Activated naive CD8-positive, alpha-beta T cell treated with anti-CD3 and anti-CD28 coated beads, Interleukin-2, amount 50 U/mL, for 16 hours (primary cell): ENCODE measurements at places on chromosomes 7 and 10.

DNA sequence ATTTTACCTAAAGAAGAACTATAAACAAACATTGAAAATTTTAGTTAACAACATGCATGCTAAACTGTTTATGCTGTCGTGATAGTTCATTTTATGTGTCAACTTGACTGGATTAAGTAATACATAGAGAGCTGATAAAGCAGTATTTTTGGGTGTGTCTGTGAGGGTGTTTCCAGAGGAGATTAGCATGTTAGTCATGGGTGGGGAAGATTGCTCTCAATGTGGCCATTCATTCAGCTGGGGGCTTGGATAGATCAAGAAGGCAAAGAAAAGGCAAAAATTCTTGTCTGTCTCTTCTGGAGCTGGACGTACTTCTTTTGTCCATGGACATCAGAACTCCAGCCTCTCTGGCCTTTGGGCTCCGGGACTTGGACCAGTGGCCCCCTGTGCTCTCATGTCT, 172.9 kb upstream of the SEMA3E start:
- DNase-seq, result no peak

DNA sequence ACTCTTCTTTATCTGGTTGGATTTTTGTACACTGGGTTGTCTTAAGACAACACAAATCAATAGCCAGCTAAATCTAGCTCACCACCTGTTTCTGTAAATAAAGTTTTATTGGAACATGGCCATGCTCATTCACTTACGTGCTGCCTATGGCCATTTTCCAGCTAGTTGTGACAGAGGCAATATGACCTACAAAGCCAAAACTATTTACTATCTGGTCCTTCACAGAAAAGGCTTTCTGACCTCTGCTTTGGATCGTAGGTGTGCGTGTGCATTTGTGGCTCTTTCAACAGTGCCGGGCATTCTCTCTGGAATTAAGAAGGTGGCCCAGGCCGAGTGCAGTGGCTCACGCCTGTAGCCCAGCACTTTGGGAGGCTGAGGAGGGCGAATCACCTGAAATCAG, 45.5 kb downstream of the NRAP start:
- no peak for DNase-seq

GRCh38 chr7:151565541-151565940, 45.8 kb upstream of the RHEB start:
- no peak for DNase-seq

GRCh38 chr10:11509036-11509435, 102.4 kb downstream of the USP6NL start:
- no peak for DNase-seq

- DNase-seq, result no peak
Measured at GRCh38 chr10:51705774-51706173, 6.4 kb upstream of the CSTF2T start.

- DNase-seq, result no peak
Measured at GRCh38 chr7:119197877-119198527, 973.5 kb downstream of the ANKRD7 start.

- no peak for DNase-seq
Measured at GRCh38 chr10:122021828-122022227, 32.9 kb downstream of the TACC2 start.

- DNase-seq, result no peak
Measured at GRCh38 chr7:128383776-128384175, 22.3 kb upstream of the PRRT4 start.

DNA sequence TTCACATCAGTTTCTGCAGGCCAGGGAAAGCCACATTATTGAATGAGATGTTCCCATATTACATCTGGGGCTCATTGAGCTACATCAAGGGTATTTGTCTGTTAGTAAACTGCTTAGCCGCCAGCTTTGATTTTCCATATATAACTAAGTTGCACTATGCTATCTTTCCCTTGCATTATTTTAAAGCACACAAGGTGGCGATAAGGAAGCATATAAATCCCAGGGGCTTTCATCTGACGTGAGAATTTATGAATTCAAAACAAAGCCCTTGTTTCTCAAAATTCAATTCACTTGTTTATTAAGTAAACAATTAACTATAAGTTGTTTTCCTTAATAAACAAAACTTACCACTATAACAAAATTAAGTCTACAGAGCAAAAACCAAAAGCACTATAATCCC, 334.1 kb upstream of the TPK1 start:
- DNase-seq, result no peak
